ENCODE measurements at places on chromosomes 13 and 19.

- no peak for DNase-seq
These were observed 2.2 kb upstream of the FREM2 start for GRCh38 chr13:38684714-38685113.

DNA sequence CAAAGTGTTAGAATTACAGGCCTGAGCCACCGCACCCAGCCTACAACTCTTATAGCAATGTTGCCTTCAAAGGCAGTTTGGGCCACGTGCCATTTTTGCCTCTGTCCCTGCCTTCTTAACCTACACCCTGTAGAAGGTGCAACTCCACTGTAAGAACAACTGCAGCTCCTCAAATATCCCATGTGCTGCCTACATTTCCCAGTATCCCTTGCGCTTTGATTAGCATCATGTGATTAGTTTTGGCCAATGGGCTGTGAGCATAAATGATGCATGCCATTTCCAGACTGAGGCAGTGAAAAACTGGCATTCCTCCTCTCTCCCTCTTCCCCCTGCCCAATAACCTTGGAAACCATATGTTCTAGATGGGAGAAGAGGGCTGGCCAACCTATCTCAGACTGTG is 75.2 kb upstream of the MRI1 start:
- peak; percentile 98 for DNase-seq

DNA sequence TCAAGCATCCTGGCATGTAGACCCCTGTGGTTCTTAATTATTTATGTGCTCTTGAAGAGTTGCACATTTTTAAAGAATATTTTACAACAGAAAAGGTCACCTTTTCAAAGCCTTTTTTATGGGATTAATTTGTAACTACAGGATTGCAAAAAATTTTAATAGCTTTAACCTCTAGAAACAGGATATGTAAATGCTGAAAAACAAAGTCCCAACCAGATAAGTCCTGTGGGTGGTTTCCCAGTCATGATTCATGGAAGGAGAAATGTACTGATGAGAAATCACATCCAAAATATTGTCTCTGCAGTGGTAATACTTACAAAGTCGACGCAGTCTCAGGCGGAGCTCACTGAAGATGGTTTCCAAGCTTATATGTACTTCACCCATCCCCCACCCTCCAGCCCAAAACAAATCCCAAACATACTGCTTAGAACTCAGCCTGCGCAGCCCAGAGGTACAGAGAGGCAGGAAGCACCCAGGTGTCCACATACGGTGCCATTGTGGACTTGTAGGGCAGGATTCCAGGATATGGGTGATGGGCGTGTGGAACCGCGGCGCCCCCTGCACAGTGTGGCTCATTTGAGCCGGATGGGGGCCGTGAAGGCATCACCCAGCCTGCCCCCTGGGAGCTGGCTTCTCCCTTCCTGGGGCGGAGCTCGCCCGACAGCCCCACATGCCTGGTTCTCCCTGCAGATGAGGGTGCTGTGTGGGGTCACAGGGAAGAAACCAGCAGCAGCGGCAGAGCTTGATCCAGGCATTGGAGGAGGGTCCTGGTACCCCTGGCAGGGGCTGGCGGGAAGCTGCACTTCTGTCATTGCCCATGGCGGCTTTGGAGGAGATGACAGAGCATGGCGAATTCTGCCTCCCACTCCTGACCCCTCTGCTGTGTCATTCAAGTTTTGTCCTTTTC is 101.2 kb downstream of the ATP11A start:
- DNase-seq = no peak

- peak; percentile 60 for DNase-seq
These were observed 72.8 kb upstream of the PCDH8 start for GRCh38 chr13:52921194-52921593.

DNA sequence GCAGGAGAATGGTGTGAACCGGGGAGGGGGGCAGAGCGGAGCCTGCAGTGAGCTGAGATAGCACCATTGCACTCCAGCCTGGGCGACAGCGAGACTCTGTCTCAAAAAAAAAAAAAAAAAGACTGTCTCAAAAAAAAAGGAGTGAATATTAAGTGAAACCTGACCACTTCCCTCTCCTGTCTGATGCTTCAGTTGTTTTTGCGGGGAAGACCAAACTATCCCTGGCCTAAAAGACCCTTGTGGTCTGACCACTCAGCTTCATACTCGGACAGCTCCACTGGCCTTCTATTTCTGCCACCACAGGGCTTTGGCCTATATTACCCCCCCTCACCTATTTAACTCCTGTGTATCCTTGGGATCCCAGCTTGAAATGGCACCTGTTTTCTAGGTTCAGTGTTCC is 2.3 kb downstream of the CLASRP start:
- no peak for DNase-seq

- no peak for DNase-seq
These were observed 582.5 kb downstream of the EFNB2 start for GRCh38 chr13:105952973-105953290.

DNA sequence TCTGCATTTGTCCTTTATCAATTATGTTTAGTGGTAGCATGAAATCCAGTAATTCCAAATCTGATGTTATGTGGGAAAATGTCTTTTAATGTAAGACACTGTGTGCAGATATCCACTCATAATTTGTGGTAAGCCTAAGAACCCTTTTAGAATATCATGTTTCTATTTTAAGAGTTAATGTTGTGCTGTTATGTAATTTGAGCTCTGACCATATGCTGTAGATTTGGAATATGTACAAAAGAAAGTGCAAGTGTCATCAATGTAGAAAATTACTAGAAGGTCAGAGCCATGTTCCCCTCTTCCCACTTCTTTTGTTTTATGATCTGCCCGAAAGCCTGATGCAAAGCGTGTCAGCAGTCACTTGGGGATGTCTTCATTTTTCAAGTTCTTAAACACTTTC is 44.5 kb downstream of the SCEL start:
- no peak for DNase-seq

DNA sequence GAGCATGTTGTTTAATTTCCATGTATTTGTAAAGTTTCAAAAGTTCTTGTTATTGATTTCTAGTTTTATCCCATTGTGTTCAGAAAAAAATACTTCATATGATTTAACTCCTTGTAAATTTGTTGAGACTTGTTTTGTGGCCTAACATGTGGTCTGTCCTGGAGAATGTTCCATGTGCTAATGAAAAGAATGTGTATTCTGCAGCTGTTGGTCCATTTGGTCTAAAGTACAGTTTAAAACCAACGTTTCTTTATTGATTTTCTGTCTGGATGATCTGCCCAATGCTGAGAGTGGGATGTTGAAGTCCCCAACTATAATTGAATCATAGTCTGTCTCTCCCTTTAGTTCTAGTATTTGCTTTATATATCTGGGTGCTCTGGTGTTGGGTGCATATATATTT is 34.9 kb upstream of the TPP2 start:
- DNase-seq = no peak

DNA sequence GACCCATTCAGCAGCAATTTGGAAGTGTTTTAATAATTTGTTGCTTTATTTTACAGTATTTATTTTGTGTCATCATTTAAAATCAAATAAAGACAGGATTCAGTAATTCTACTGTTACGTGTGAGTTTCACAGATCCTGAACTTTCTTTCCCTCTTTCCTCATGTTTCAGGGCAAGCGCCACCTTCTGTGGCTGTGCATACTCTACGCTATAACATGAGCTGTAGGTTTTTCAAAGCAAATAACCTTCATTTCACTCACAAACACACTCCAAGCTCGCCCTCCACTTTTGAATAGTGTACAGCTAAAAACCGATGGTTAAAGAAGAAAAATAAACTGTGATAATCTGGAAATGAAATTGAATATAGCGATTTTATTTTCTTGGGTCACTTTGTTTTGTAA is 753.3 kb downstream of the OLFM4 start:
- DNase-seq = peak; percentile 54

DNA sequence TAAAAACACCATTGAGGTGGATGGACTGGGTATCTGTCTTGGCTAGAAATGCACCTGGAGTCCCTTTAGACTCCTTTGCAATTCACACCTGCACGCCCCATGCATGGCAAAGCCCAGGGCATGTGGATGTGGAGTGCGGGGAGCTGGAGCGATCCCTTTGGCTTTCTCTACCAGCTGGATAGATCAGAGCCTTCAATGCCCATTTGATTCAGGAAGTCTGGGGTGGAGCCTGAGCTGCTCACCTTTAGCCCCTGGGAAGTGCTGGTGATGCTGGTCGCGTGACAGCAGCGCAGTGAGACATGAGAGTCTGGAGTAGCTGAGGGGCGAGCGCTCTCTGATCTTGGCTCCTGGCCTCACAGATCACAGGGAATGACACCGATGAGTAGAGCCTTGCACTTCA is 4.8 kb upstream of the ZNF536 start:
- no peak for DNase-seq

GRCh38 chr13:43573361-43573740 is 213.4 kb downstream of the ENOX1 start:
- DNase-seq = no peak

DNA sequence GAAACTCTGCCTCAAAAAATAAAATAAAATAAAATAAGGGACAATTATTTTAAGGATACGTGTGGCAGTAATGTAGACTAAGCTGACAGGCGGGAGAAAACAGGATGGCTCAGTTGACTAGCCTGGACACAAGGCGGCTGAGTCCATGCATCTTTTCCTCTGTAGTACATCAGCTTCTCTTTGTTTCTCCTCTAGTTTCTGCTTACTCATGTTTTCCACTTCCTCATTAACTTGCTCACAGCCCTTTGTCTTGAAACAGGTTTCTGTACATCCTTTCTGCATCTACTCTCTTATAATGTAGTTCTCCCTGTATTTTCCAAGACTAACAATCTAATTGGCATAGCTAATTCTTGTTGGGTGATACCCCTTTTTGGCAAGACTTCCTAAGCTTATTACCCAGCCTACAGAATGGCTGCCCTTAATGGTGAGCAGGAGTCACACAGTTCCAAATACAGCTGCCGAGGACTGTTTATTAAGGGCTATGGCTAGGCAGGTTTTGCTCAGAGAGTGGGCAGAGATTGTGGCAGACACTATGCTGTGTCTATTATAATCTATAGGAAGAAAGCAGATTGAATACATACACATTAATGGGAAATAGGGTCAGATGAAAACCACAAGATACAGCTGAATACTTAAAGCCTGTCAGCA is 58.7 kb upstream of the KLF5 start:
- peak; percentile 83 for DNase-seq

- no peak for DNase-seq
These were observed 34.3 kb upstream of the PCDH8 start for GRCh38 chr13:52882785-52883184.

DNA sequence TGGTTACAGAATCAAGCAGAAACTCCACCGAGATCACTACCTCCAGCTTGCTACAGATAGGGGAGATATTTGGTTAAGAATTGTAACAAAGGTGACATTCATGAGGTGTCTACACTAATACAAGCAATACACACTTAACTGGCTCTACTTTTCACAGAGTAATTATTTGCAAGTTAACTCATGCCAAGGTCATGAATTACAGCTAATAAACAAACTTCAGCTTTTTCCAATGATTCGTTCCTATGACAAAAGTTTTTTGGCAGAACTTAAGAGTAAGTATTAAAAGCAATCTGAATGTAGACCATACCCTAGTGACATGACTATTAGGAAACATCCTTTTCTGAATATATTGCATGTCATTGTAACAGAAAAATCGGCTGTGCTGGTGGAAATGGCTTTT is 72.1 kb downstream of the LHFPL6 start:
- no peak for DNase-seq

GRCh38 chr13:74064805-74065312 is 69.3 kb downstream of the KLF12 start:
- DNase-seq = no peak

DNA sequence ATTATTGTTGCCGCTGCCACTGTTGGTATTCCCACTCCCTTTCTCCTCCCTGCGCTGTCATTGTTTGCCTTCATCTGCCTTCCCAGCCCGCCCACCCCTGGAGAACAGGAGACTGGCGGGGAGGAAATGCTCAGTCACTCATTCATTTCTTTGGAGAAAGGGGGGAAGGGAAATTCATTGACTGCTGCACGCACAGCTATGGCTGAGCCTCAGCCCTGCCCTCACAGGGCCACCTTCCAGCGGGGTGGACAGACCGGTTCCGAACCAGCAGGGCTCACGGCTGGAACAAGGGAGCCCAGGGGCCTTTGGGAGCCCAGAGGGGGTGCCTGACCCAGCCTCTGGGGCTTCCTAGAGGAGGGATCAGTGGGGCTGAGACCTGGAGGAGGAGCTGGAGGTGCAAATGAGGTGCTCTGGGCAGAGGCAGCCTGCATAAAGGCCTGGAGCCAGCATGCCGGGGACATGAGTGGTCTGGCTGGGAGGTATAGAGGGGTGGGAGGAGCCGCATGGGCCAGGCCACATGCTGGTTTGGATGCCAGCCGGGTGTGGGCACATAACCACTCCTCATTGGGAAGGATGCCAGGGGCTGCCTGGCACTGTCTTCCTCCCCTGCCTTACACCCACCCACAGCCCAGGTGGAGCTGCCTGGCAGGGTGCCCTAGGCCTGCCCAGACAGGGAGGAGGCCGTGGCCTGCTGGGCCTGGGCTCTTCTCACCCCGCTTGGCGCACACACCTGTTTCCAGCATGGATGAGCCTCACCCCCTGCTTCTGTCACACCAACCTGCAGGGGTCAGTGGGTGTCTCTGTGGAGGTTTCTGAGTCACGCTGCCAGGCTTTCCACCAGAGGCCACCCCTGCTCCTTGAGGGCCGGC is 26.8 kb downstream of the PPP5C start:
- no peak for DNase-seq

GRCh38 chr13:47611664-47612288 is 389.3 kb downstream of the SUCLA2 start:
- DNase-seq = no peak

- no peak for DNase-seq
These were observed 36.2 kb downstream of the ERCC5 start for GRCh38 chr13:102881819-102882686.

- DNase-seq = no peak
These were observed 220.4 kb upstream of the SOX1 start for GRCh38 chr13:111846391-111847159.

DNA sequence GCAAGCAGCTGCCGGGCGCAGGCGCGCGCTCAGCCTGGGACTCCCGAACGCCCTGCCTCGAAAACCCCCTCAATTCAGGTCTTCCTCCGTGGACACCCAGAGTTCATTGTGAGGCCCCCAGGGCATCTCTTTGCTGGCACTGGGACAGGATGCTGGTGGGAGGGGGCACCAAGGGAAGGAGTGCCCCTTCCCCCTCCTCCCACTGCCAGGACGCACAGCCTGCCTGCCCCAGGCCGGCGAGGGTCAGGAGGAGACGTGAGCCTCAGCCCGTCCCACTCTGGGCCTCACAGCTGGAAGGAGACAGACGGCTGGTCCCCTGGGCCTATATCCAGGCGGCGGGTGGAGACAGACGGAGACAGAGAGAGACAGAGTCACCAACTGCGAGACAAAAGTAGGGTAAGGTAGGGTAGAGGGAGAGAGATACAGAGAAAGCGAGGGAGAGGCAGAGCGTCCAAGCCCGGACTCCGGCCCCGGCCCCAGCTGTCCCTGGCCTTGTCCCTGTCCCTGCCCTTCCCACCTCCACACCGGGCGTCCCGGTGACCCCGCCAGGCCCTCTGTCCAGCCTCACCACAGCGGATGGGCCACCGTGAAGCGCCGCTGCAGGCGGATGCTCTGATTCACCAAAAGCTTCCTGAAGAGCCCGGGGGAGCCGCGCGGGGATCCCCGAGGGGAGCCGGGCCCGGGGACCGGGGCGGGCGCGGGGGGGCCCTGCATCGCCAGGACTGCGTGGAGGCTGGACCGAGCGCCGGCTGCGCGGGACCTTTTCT is at the start of gene PDE4C:
Gene PDE4C, minus strand, starts transcription at position 737 of the 767 bp plus-strand sequence. Its CDS starts 23 bp downstream, at position 714.
- DNase-seq = no peak

GRCh38 chr19:46131485-46132143 is 7.1 kb upstream of the IGFL3 start:
- no peak for DNase-seq

Data from OCI-M1 (cell line).